ENCODE measurements at places on chromosomes 4 and X.

DNA sequence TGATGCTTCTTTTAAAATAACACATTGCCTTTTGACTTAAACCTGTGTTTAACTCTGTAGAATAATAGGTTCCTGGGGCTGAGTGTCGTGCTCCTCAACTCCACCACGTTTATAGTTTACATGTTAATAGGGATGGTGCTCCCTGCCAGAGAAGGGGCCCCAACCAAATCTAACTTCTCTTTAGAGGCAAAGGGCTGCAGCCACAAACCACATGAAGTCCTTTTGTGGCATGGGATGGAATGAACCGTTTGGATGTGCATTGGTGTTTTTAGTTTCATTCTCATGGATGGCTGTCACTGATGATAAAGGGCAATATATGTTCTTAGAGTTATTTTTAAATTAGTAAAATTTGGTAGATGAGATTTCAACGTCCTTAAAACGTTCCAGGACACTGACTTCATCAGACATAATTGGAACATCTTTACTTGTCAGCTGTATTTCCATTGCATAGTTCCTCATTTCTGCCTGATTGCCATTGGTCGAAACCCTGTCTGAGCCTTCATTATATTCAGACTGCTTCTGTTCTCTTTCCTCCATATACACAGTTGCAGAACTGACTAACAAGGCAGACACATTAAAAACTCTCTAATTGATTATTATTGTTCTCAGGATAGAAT, 60.4 kb upstream of the HPF1 start:
- DNase-seq: no peak

DNA sequence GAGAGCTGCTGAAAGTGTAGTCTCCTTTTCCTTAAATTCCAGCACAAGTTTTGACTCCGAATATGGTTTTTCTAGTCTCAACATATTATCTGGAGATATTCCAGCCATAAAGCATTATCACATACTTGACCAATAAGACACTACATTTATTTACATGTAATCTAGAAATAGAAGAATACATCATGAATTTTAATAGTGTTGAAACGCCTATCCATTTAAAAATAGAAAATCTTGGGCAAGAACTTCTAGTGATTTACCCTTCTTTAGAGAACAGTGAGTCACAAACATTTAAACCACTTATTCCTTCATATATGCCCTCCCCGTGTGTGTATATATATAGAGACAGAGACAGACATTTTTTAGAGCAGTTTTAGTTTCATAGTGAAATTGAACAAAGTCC, 161.5 kb downstream of the SOWAHB start:
- peak; percentile 61 for DNase-seq

- DNase-seq: no peak
These were observed 10.6 kb upstream of the BCOR start for GRCh38 chrX:40108162-40108958.

- peak; percentile 17 for DNase-seq
These were observed 1080.9 kb downstream of the FAT4 start for GRCh38 chr4:126395664-126396063.

DNA sequence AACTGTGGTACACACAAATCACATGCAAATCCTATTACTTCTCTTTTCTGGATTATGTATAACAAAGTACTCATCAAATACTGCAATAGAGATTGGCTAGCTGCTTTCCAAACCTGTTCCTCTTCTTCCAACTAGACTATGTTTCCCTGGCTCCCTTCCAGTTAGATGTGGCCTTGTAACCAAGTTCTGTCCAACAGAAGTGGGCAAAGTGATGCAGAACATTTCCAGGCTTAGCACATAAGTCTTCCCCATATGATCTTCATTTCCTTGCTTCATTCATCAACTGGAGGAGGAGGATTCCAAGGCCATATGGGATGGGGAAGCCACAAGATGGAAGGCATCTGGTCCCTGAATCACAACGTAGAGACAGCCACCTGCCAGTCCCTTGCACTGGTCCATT, 8.0 kb downstream of the SLC9A7 start:
- DNase-seq: no peak

DNA sequence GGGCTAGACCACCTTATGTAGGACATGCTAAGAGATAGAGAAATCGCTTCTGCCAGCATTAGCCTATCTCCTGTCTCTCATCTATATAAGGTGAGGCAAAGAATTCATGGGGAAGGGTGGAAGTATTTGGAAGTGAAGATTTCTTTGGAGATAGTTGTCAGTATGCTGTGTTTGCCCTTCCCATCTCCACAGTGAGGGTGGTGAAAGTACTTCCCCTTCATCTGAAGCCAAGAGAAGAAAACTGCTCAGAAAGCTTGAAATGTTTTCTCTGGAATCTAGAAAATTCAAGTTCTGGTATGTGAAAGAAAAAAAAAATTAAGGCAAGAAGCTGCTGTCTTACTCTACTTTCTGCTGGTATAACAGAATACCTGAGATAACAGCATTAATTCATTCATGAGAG, 12.3 kb upstream of the ADH5 start:
- DNase-seq: no peak

- no peak for DNase-seq
These were observed 342.5 kb upstream of the NOCT start for GRCh38 chr4:138673053-138673452.

DNA sequence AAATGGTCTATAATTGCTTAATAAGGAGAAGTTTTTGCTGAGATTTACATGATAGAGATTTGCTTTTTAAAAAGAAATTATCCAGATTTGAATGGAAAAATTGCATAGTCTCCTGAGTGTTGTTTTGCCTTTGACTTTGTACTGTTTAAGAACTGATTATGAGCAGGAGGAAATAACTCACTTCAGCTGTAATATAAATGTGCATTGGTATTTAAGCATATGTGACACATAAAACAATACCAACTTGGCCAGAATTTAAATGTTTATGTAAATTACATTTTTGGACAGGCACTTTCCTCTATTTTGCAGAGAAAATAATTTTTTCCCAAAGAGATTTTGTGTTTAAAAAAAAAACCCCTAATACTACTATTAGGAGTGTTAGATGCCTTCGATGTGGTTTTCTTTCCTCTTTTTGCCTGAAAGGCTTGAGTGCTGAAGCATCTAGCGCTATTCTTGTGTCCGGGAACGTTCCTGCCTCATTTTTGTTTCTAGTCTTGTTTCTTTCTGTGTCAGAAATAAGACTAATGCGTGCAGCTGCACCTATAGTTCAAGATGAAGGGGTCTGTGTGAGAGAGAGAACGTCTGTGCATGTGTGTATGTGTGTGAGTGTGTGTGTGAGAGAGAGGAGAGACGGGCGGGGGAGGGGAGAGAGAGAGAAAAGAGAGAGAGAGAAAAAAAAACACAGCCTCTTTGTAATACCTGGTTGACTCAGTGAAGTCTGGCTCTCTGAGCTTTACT, 60.8 kb downstream of the TBL1X start:
- no peak for DNase-seq

- no peak for DNase-seq
These were observed 62.9 kb upstream of the PGRMC2 start for GRCh38 chr4:128350449-128351045.

GRCh38 chrX:13903405-13903804, 86.5 kb upstream of the GPM6B start:
- peak; percentile 48 for DNase-seq

GRCh38 chr4:42359711-42360110, 37.6 kb upstream of the SHISA3 start:
- DNase-seq: peak; percentile 46

DNA sequence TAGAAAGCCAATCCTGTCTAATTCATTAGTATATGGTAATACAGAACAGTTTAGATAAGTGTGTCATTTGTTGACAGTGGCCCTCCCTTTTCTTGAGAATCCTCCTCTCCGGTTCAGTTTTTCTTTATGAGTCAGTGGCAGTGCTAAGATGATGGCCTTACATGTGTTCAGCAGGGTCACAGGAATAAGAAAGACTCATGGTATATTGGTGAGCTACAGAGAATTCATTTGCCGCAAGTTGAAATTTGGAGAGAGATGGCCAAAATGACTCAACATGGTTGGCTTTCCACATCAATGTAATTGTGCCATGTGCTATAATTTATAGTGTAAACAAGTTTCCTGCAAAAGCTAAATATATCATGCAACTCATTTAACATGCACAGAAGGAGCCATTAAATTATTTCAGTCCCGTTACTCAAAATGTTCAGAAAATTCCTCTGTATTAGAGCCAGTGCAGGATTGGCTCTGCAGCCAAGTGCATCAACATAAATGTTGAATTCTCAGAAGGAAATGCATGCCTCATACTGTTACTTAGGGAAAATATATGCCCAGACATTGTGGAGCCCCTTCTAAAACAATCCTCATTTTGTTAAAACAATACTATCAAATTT, 374.3 kb downstream of the AFF2 start:
- no peak for DNase-seq

- no peak for DNase-seq
These were observed 23.5 kb upstream of the SOWAHD start for GRCh38 chrX:119734897-119735339.

DNA sequence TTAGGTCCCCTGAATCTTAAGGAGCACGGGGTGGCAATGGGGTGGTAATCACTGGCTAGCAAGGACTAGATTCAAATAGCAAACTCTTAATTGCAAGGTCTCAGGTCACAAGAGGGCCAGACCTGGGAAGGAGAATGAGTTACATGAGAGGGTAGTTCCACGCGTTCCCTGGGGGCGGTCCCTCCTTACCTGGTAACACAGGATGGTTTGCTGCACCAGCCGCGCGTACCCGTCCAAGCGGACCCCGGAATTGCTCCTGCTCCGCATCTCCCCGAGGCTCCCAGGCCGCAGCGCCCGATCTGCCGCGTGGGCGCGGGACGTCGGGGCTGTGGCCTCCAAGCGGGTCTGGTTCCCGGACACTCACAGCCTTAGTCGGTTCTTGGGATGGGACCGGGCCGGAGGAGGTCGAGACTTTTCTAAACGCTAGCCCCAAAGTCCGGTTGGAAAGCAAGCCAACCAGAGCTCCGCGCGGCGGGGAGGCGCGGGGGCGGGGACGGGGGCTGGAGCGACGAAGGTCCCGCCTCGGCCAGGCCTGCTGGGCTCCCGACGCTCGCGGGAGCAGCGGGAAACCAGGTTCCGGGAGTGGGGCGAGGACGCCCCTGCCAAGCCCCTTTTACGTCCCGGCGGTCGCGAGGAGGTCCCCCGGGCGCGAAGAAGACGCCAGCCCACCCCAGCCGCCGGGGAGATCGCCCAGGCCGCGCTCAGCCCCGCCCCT, at the start of gene PHKA2:
Gene PHKA2 (minus strand): TSS at position 449 of the 715 bp plus-strand sequence. CDS start 182 bp downstream, at position 267.
- DNase-seq: peak; percentile 53

GRCh38 chrX:37686996-37687395, 1.4 kb downstream of the XK start:
- DNase-seq: no peak

DNA sequence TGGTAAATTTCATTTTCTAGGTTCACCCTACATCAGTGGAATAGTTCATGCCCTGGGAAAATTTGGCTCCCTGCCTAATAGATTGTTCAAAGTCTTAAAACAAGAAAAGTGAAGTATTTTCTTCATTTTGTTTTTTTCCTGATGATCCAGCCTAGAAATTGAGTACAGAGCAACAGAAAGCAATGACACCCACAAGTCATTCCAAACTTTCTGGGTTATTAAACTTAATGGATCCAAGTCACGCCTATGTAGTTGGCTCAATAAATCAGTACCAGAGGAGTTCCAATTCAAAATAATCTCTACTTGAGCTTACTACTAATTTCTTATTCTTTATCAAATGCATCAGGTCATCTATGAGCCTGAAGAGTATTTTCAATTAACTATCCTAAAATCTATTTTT, 937.6 kb upstream of the SLIT2 start:
- DNase-seq: no peak

DNA sequence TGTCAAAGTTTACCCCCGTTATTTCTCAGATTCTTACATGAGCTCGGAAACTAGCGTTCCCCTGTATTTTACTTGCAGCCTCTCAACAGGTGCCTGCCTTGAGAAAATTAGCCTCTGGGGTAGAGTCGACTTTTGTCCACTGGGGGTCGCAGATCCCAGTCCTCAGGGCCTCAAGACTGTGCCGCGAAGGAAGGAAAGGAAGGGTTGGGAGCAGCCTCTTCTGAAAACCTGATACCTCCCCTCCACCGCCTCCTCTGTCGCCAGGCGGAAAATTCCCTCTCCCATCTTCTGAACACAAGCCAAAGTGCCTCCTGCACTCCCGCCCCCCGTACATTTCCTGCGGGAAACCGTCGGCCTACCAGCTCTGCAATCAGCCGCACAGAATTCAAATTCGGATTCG, 44.4 kb upstream of the TMSB15B start:
- DNase-seq: peak; percentile 68

GRCh38 chr4:162683659-162684370, 482.9 kb downstream of the NAF1 start:
- DNase-seq: no peak

GRCh38 chr4:34516524-34516923, 1727.8 kb downstream of the ARAP2 start:
- no peak for DNase-seq

DNA sequence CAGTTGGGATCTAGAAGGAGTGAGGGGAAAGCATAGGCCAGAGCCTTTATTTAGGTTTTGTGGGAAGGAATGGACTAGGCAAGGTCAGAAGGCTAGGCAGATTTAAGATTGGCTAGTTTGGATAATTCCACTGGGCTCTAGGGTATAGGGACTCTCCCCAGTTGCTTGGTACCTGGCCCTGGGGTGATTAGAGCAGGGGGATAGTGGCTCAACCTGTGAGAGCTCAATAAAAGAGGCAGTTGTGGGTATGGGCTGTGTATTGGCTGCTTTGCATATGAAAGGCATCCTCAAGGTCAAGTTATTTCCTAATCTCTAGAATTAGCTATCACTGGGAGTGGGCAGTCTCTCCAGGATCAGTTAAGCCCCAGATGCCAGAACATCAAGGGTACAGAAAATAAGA, 61.3 kb downstream of the ZNF81 start:
- no peak for DNase-seq

DNA sequence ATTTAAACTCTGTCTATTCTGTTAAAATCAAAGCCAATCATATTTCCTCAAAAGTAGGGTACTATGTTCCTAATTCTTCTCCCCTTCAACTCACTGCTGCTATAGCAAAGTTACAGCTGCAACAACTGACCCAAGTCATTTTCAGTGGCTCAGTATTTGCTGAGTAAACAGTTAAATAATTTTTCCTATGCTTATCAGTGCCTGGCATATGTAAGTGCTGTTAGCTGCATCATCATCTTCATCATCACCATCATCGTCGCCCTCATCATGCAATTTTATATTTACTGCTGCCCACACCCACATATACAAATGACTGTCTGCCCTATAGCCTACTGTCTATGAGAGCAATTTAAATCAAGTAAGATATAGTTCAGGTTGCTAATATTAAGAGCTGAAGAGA, 21.9 kb downstream of the COQ2 start:
- DNase-seq: no peak
